ENCODE measurements at places on chromosomes 4 and X.
A peak's percentile ranks its signal among the peaks of the same experiment; 100 is the strongest.

DNA sequence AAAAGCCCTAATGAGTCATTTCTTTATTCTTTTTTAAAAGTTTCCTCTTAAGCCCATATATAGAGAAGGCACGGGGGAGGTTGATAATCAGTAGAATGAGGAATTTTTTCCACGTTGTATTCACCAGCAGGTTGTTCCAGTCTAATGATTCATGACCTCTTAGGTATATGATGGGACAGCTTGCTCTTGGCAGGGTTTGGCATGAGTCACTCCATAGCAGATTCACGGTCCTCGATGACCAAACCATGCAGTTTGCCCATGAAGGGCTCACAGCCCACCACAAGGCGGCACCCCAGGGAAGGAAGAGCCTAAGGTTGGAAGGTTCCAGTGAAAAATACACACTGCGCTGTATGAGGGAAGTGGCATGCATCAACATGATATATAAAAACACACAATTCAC is 623.8 kb upstream of the DIPK2B start:
- no peak overlapping the region for H3K4me3 ChIP-seq
- H3K36me3 ChIP-seq, result peaks cover 12% of the 10 kb centered on the region
- H3K27ac ChIP-seq, result no peak overlapping the region
- peaks cover 8% of the 10 kb centered on the region for H3K4me1 ChIP-seq
- no peak for DNase-seq

- peaks cover 19% of the 10 kb centered on the region for H3K4me1 ChIP-seq
- H3K27me3 ChIP-seq, result peaks cover 4% of the 10 kb centered on the region
- H3K4me3 ChIP-seq, result no peak overlapping the region
- DNase-seq, result no peak
Observed at GRCh38 chr4:10593130-10593529, 91.4 kb downstream of the CLNK start.

DNA sequence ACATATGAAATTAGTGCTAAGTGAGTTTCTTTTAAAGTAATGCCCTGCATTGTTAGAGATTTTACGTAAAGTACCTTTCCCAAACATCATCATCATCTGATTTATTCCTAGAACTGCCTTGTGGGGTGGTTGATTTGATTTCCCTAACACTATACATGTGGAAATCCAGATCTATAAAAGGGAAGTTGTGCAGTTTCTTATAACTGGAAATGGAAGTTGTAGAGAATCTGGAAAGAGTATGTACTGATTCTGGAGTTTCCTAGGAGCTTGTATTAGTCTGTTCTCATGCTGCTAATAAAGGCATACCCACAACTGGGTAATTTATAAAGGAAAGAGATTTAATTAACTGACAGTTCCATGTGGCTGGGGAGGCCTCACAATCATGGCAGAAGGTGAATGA is 47.9 kb downstream of the BMP2K start:
- H3K27ac ChIP-seq, result no peak overlapping the region
- peaks cover 2% of the 10 kb centered on the region for H3K4me1 ChIP-seq
- no peak overlapping the region for H3K4me3 ChIP-seq
- H3K27me3 ChIP-seq, result no peaks in the 10 kb centered on the region
- DNase-seq, result no peak

- H3K27me3 ChIP-seq, result no peaks in the 10 kb centered on the region
- H3K4me3 ChIP-seq, result no peak overlapping the region
- DNase-seq, result no peak
- no peaks in the 10 kb centered on the region for H3K36me3 ChIP-seq
- H3K4me1 ChIP-seq, result no peaks in the 10 kb centered on the region
Observed at GRCh38 chr4:145345401-145345800, 136.3 kb upstream of the SMAD1 start.

- H3K27me3 ChIP-seq, result no peaks in the 10 kb centered on the region
- H3K27ac ChIP-seq, result no peak overlapping the region
- no peak overlapping the region for H3K4me3 ChIP-seq
- DNase-seq, result peak; percentile 16
Observed at GRCh38 chr4:2831611-2832308, 11.9 kb upstream of the ADD1 start.
